NAMALWA (cell line): ENCODE measurements at places on chromosomes 4 and X.

DNA sequence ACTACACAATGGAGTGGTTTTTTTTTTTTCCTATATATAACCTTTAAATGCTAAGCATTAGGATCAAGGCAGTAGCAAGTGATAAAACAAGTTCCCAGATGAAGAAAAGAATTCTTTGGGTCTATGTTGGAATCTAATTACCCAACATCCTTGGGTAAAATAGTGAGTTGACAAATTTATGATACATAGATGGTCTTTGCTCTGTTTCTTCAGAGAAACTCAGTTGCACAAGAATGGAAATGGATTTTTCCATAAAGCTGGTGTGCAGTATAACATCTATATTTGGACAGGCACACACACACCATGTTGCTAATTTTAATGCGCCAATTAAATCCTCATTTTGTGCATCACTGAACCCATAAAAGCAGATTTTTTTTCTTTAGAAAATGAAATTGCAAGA is 137.0 kb upstream of the MED14 start:
- DNase-seq, result no peak

DNA sequence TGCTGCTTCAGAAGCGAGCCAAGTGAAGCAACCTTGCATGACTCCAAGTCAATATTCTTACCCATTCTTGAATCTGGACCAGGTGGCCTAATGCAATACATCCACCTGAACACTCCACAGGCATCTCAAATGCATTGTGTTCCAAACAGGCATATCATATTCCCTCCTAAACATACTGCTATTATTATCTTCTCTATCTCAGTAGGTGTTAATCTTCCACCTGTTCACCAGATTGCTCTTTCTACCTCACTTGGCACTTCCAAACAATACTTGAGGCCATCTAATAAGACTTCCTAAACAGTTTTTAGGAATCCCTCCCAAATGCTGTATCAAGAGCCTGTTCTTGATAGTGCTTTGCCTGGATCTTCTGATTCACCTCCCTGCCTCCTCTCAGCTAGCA is 90.7 kb downstream of the GPRIN3 start:
- no peak for DNase-seq

- no peak for DNase-seq
Measured at GRCh38 chr4:35835893-35836292, 408.4 kb downstream of the ARAP2 start.

DNA sequence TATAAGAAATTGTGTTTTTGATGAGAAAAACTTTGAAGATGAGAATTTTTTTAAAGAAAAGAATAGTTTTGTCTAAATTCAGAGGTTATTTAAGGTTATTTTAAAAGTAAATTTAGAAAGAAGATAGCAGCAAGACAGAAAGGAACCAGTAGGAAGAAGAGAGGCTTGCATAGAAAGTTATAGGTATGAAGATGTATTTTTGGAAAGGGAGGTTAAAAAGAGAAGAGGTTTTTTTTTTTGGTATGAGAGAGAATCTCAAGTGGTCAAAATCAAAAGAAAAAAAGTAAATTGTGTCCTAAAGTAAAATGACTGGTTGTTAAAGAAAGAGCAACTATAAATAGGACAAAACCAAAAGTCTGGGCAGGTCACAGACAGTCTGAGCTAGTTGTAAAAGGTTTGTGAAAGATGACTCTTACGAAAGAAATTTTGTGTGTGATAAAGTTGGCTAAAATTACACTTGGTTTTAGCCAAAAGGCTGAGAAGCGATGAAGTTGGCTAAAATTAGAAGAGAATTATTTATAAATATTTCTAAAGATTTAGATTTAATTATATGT is 16.4 kb upstream of the EIF4E start:
- no peak for DNase-seq

- DNase-seq, result no peak
Measured at GRCh38 chrX:2694914-2695267, 3.8 kb downstream of the CD99 start.

GRCh38 chrX:41086627-41086932 is 1.3 kb downstream of the USP9X start:
- DNase-seq, result no peak

DNA sequence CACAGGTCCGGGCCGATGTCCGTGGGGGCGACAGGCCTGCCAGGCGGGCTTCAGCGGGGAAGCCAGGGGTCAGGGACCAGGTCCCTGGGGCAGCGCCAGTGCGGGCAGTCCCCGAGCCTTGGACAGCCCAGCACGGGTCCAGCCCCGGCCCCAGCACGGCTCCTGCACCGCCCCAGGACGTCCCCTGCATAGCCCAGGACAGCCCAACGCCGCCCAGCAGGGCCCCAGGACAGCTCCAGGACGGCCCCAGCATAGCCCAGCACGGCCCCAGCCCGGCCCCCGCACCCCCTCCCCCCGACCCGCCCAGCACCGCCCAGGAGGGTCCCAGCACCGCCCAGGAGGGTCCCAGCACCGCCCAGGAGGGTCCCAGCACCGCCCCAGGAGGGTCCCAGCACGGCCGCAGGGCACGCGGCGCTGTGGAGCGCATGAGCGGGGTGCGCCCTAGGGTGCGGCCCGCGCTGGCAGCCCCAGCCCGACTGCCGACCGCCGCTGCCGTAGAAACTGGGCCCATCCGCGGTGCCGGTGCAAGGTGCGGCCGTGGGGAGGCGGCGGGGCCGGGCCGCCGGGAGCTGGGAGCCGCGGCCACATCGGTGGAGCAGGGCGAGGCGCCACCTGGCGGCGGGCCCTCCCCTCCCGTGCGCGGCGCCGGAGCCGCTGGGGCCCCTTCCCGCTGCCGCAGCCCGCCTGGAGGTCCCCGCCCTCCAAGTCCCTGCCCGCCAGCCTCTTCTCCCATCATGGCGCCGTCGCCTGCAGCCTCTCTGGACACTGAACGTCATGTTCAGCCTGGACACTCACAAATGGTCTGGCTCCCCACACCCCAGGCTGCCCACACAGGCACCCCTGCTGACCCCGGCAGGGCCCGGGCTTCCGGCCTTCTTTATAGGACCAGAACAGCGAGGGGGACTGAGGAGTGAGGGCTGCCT is 106.8 kb upstream of the NKX1-1 start:
- DNase-seq, result no peak

GRCh38 chr4:177728361-177729152 is 286.3 kb upstream of the AGA start:
- no peak for DNase-seq

DNA sequence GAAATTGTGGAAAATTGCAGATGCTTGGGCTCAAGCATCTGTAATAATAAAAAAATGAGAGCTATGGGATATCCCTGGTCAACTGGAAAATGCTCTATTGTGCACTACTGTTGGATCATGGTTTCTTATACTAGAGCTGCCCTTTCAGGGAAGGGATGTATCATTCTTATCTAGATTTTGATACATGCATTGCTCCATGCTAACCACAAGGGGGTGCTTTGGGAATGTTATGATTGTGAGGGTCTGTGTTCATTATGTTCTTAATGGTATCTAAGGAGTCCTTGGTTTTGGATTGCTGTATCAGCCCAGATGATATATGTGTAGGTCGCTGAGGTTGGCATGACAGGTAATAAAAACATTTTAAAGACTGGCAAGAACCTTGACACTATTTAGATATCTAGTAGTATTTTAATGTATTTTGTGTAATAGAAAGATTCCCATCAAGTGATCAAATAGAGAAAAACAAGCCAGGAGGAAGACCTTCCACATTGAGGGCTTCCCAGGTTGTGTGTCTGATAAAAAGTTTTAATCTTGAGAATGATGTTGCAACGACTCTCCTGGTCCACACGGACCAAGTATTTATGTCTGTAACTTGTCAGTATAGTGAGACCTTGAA is 49.2 kb upstream of the TLR2 start:
- DNase-seq, result peak; percentile 59

DNA sequence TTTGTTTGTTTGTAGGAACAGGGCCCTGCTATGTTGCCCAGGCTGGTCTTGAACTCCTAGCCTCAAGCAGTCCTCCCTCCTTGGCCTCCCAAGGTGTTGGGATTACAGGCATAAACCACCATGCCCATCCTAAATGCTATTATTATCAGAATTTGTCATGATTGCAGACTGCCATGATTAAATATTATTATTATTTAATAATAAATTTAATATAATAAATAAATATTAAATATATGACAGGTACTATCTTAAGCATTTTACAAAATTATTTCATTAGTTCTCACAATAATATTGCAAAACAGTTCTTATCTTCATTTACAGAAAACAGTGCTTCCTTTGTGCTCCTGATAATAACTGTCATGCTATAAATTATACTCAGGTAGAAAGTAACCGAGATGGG is 133.4 kb upstream of the JADE1 start:
- DNase-seq, result no peak

GRCh38 chr4:76539979-76540378 is 105.0 kb downstream of the SHROOM3 start:
- no peak for DNase-seq

GRCh38 chrX:133265331-133265730 is 47.2 kb upstream of the TFDP3 start:
- DNase-seq, result no peak

DNA sequence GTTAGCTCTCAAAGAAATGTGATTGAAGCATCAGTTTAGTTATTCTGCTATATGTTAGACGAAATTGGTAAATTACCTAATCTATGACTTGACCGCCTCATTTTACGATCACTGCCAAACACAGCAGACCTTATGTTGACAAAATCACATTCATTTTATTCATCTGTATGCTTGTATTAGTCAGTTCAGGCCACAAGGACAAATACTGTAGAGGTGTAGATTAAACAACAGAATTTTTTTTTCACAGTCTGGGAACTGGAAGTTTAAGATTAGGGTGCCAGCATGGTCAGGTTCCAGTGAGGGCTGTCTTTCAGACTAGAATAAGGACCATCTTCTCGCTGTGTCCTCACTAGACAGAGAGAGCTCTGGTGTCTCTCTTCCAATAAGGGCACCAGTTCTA is 177.1 kb downstream of the NWD2 start:
- no peak for DNase-seq

DNA sequence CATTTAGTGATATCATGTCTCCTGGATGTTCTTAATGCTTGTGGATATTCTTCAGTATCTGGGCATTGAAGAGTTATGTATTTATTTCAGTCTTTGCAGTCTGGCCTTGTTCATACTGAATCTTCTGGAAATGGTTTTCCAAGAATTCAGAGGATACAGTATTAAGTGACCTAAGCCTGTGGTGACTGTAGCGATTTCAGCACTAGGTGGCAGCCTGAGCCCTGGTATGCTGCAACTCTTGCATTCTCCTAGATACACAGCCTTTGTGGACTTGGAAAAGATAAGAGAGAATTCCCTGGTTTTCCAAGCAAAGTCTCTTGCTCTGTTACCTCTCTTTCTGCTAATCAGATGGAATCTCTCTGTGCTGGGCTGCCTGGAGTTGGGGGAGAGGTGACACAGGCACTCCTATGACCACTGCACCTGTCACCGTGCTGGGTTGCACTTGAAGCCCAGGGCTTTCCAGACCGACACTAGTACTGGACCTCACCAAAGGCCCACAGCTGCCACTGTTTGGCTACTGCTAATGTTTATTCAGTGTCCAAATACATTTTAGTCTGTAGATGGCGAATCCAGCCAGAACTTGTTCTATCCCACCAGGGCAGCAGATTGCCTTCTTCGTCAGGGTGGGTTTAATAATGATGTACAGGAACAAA is 19.3 kb upstream of the SPIN2A start:
- DNase-seq, result no peak

- DNase-seq, result peak; percentile 37
Measured at GRCh38 chrX:96372313-96373046, 312.2 kb upstream of the DIAPH2 start.

DNA sequence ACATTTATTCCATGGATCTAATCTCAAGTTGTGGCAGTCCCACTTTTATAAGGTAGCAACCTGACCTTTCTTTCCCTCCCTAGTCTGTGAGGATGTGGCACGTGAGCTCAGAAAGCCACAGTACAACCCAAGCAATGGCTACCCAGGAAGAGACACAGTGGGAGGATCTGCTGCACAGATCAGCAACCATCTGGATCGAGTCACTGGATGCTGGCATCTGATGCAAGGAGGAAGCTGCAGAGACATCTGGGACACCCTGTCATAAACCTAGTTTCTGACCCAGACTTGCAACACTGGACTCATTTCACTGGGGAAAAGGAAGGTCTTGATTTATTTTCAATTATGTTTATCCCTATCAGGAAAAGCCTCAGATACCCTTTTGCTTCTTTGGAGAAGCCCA is 327.1 kb downstream of the PAPSS1 start:
- DNase-seq, result no peak

DNA sequence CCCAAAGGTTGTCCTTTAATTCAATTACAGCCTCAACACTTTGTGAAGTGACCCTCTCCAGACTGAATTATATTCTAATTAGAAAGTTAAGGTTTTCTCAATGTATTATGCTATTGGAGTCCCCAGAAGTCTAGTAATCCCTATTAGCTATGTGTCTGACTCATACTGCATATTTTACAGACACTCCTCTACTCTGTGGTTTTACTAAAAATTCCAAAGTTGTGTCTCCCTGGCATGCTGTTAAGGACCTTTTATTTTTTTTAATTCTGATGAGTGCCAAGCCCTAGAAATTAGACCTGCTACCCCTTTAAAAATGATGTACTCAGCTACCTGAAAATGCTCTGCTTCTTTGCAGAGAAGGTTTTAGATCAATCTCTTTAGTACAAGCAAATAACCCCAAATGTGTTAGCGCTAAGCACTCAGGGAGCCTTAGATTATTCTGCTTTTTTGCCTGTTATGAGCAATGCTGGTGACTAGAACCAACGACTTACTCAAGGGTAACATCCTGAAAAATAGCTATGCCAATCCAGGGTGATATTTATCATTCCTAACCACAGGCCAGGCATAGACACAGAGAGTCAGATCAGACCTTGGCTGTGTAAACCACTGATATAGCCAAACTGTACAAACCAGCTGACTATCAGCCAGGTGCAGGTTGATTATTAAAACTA is 26.1 kb upstream of the CXCL13 start:
- DNase-seq, result no peak

GRCh38 chr4:42398171-42398870 is 1.0 kb downstream of the SHISA3 start:
- DNase-seq, result no peak

GRCh38 chr4:144181391-144181790 is 40.9 kb upstream of the GYPA start:
- DNase-seq, result peak; percentile 42

- DNase-seq, result peak; percentile 38
Measured at GRCh38 chr4:73434311-73434710, 1.7 kb upstream of the AFP start.

- DNase-seq, result peak; percentile 66
Measured at GRCh38 chr4:44738615-44739014, 12.3 kb upstream of the GNPDA2 start.

- DNase-seq, result no peak
Measured at GRCh38 chrX:72124540-72125201, 7.0 kb downstream of the RTL5 start.
